Activated T-cell treated with anti-CD3 and anti-CD28 coated beads, Interleukin-2, amount 50 U/mL, for 72 hours (primary cell): ENCODE measurements at places on chromosomes 7 and 10. TPM values are rescaled to one million over a fixed set of nuclear protein-coding genes. Genes with fewer than 3 reads are reported as not detected.

The MYO3A gene
- total RNA-seq, result not detected

The CACNB2 gene
- total RNA-seq, result not detected

- no peak for DNase-seq
These were observed 287.0 kb downstream of the WDR37 start for GRCh38 chr10:1343176-1343575.

- no peak for DNase-seq
These were observed 1.6 kb downstream of the MSRB2 start for GRCh38 chr10:23096802-23097549.

DNA sequence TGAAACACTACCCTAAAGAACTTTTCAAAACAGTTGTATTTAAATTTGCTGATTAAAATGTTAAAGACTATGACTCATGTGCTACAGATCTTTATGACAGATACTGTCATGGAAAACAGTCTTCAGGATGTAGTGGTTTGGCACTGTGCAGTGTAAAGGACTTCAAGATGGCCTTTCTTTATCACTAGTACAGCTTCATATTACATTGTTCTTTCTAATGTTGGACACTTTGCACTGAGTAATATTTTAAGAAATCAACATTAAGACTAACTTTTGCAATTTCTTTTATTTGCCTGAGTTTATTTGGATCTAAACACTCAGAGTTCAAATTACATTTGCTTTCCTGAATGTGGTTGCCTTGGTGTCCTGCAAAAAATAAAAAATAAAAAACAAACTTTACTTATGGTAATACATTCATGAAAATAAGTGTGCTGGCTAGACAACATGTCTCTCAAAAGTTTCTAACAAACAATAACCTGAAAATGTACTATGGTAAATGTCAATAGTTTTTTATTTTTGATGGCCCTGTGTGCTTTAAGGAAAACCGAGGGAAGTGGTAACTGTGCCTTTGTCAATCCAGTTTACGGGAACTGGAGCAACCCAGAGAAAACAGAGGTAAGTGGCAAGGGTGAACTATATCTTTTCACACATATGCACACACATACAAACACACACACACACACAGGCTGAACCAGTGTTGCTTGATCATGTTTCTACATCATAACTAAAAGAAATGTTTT lies 85.9 kb upstream of the PLXDC2 start:
- no peak for DNase-seq

- DNase-seq, result peak; percentile 39
These were observed 13.4 kb downstream of the BRI3 start for GRCh38 chr7:98294798-98295382.

The WDFY4 gene
- total RNA-seq, result 0.58 TPM

The BMPER gene
- 0.35 TPM for total RNA-seq

GRCh38 chr10:107451047-107451446 lies 286.5 kb upstream of the SORCS1 start:
- DNase-seq, result no peak

The SORCS1 gene
- total RNA-seq, result not detected

The GRID1 gene
- total RNA-seq, result not detected

DNA sequence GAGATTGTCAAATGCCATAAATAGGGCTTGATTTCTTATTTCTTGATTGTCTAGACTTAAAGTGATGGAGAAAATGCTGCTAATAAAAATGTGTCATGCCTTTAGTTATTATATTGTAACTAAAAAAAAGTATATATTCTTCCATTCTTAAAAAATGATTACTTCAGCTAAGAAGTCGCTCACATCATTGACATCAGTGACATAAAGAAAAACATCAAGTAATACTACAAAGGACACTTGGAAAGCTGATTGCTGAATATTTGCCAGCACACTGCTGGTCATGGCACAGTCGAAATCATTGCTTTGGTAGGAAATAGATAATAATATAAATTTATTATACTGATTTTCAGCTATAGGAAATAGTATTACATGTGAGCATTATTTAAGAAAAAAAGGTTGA lies 62.6 kb downstream of the LOXL4 start:
- no peak for DNase-seq
